RWPE2 (cell line): ENCODE measurements at places on chromosomes 3 and 15.

DNA sequence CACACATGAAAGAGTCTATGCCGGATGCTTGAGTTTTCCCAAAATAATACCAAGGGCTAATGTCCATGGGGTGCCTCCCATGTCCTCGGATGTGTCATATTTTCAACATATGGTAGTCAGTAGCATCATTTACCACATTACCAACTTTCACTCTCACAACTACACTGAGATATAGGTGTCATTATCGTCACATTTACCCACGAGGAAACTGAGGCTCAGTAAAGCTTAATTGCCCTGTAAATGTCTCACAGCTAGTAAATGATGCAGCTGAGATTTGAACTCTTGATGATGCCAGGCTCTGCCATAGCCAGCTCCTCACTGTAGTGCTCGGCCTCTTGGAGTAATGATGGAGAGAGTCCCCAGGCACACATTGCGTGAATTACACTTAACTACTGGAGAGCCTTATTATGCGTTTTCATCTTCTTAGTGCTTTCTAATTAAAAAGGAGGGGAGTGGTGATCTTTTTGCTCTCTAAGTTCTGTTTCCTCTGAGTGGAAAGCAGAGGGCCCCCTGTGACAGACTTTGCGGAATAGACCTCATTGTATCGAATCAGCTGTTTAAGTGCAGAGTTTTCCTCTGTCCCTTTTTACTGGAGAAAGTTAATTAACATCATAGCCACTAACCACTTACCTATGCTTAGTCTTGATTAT, 142.0 kb upstream of the SLCO3A1 start:
- no peak for DNase-seq

DNA sequence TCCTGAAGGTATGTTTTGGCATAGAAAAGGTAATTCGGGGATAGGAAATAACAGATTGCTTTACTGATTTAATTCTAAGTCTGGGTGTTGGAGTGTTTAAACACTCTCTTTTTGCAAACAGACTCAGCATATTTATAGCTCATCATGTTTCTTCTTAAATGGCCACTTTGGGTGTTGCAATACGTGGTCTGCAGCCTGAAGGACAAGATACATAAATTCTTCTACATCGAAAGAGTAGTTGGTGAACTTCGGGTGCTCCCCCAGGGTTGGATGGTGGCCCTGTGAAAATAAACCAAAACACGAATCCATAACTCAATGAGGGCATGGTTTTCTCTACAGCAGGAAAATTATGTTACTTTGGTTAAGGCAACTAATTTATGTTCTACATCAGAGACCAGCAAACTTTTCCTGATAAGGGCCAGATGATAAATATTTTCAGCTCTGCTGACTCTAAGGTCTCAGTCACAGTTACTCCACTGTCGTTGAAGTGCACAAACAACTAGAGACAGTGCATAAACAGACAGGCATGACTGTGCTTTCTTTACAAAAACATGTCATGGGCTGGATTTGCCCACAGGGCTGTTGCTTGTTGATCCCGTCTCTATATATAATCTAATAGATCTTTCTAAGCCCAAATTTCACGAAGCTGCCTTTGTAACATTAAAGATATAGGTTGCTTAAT, 35.9 kb downstream of the EOGT start:
- no peak for DNase-seq

GRCh38 chr15:38391191-38391590, 62.7 kb upstream of the FAM98B start:
- no peak for DNase-seq

DNA sequence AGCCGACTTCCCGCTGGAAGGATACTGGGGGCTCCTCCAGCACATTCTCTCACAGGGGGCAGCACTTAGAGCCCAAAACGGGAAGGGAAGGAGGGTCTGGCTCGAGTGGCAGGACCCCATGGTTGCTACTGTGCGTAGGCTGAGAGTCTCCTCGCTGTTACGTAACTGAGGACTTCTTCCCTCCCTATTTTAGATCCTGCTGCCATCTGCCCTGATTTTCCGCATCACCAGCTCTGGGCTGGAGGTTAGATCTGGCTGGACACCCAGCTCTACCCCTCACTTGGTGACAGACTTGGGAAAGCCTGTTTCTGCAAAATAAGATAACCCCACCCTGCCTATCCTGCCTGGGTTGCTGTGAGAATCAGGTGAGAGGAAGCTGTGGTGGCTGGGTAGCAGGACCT, 47.7 kb downstream of the BDH1 start:
- no peak for DNase-seq

DNA sequence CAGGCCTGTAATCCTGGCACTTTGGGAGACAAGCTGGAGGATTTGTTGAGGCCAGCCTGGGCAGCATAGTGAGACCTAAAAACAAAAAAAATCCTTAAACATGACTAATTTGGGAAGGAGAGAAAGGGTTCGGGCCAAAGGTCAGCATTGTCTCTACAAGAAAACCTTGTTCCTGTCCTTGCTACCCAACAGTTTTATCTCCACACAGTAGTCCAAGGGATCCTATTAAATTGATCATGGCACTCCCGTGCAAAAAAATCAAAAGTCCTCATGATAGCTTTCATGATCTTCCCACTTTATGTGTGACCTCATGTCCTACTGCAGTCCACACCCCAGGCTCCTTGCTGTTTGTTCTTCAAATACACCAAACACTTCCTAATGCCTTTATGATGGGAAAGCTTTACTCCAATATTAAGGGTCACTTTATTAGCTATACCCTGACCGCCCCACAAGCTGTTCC, 4.2 kb downstream of the RPL15 start:
- DNase-seq: no peak

- DNase-seq: no peak
Measured at GRCh38 chr3:14959359-14959943, 12.1 kb downstream of the NR2C2 start.

GRCh38 chr15:68536331-68537095, 42.3 kb upstream of the CORO2B start:
- no peak for DNase-seq

DNA sequence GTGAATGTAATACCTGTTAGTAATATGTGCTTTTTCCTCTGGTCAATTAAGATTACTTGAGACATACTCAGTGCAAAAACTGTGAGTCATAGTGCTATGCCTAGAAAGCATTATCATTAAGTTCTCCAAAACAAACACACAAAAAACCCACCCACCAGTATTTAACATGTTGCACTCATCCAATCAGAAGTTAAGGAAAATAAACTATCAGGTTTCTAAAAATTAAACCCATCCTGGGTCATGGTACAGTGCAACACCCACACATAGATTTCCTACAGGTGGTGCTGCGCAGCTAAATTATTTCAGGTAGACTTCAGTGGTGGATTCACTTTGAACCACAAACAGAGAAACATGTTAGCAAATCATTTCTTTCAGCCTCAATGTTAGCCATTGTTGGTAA, 264.4 kb upstream of the VEPH1 start:
- no peak for DNase-seq

DNA sequence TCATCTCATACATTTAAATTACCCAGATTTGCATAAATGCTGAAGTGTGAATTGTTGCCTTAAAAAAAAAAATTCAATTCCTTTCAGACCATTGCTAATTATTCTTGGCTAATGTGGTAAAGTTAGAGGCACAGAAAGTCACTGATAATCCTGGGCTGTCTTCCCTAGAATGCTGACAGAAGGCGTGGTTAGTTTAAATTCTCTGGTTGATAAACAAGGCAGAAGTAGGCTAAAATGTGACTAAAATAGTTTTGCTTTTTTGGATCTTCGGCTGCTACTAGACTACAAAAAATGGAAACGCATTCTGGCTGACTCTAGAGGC, 193.7 kb downstream of the OTOL1 start:
- DNase-seq: no peak

GRCh38 chr15:27833178-27833577, 265.9 kb downstream of the OCA2 start:
- DNase-seq: no peak

DNA sequence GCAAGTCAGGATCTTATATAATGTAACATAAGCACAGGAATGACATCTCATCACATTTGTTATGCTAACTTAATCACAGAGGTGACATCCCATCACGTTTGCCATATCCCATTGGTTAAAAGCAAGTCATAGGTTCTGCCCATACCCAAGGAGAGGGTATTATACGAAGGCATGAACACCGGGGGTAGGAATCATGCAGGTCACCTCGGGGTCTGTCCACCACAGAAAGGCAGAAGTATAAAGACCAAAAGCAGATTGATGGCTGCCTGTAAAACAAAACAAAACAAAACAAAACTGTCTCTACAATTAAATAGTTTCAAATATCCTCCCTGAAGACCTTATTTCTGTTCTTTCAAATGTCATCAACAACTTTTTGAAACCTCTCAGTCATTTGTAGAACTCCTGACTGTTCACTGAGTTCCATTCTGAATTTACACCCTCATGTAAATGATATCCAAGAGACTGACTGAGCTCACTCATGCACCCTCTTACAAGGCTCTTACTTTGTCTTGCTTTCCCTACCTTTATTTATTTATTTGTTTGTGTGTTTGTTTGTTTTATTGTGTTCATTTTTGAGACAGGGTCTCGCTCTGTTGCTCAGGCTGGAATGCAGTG, 22.7 kb upstream of the ZNF639 start:
- DNase-seq: no peak

GRCh38 chr3:69306239-69307185, 79.4 kb downstream of the FRMD4B start:
- DNase-seq: no peak

DNA sequence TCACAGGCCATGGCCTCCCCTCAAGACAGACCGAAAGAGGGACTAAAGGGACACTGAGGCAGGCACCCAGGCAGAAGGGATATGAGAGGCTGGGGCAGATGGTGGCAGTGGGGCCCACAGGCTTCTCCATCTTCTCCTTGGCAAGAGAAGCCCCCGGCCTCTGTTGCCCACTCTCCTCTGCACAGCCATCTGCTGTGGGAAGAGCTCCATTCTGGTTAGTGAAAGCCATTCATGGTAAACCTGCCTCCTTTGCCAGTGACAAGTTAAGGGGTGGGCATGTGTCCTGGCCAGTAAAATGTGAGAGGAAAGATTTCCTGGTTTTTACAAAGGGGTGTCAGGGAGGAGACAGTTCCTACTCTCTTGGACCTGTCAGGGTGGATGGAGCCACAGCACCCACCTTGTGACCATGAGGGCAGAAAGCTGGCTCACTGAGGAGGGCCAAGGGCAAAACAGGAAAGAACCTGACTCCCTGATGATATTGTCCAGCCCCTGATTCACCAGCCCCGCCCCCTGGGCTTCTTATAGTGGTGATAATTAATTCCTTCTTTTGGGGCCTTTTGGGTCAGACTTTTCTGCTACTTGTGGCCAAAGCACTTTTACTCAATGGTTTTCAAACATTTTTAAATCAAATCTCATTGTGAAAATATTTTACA, 130.4 kb upstream of the SMAD3 start:
- peak; percentile 53 for DNase-seq

- no peak for DNase-seq
Measured at GRCh38 chr15:53976844-53977392, 1.3 kb upstream of the UNC13C start.

DNA sequence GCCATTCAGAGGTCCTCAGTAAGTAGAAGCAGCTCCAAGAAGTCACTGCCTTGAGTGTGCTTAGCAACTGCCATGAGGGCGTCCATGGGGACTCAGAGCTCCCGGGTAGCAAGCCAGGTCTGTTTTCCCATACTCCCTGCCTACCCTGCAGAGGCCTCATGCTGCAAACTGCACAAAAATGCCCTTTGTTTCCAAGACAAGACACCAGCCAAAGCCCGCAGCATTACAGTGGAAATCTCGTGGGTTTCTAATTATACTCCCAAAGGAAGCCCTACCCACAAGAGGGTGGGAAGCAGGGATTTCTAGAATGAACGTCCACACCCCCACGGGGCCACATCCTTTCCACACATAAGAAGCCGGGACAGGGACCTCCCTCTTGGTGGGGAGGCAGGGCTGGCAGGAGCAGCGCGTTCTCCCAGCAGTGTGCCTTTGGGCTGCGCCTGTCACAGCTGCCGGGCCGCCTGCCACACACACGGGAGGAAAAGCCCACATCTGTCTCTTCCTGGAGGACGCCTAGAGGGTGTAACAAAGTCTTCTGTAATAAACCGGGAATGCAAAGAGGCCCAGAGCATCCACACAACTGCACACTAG, 31.1 kb downstream of the FAM174B start:
- no peak for DNase-seq

DNA sequence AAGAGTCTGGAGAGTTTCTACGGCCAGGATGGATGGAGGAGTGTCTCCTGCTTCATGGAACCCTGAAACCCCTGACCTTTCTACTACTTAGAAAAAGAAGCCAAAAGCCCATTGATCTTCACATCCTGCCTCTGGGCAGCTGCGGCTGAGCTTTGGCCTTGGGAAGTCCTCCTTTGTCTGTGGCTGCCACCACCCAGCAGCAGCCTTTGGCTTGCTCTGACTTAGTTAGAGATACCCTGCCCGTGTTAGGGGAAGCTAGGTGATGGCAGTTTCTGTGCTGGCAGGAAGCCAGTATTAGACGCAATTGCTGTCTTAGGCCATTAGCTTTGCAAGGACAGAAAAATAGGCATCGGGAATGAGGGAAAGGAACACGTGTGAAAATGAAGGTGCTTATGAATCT, 18.8 kb downstream of the APH1B start:
- DNase-seq: no peak

GRCh38 chr3:50600141-50600753, 11.3 kb downstream of the CISH start:
- DNase-seq: no peak

- no peak for DNase-seq
Measured at GRCh38 chr3:5160940-5161858, 26.3 kb upstream of the EDEM1 start.

DNA sequence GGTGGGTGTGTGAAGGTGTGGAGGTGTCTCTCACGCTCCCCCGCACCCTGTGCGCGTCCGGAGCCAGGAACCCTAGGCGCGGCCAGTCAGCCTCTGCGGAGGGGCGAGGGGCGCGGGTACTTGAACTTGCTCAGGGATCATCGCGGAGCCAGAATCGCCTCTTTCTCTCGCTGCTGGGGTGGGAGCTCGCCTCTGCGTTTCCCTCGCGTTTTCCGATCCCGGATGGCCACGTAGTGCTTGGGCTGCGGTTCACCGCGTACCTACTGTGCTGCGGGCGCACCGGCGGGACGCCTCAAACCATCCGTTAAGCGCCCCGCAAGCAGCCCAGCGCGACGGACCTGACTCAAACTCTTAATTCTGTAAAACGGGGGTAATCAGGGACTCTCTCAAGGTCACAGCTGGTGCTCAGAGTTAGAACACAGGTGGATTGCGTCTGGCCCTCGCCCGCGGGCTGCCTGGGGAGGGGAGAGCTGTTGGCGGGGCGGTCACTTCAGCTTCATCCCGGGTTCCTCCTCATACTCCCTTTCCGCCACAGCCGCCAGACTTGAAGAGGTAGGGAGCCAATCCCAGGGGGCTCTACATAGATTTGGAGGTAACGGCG, 686 bp downstream of the MYRIP start:
- no peak for DNase-seq

GRCh38 chr3:40200692-40201316, 108.7 kb upstream of the EIF1B start:
- DNase-seq: no peak

- DNase-seq: no peak
Measured at GRCh38 chr3:111246967-111247760, 175.5 kb downstream of the NECTIN3 start.

DNA sequence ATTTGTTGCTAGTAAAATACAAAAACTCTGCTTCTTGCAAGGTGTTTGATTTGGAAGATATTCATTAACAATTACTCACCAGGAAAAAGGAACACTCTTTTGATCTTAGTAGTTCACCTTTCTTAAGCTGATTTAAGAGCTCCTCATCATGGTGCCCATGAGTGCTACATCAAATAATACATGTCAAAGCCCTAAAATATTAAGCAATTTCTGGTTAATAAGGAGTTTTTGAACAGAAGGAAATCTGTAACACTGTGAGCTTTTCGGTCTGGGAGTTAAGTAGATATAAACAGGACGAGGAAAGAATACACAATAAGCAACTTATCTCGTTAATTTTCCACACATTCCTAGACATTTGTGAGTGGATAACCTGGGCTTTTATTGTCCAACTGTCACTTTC, 83.9 kb upstream of the DCBLD2 start:
- no peak for DNase-seq
